ENCODE measurements at places on chromosomes 7 and 10. TPM values are rescaled to one million over a fixed set of nuclear protein-coding genes. Genes with fewer than 3 reads are reported as not detected.

TRPV5 gene
- total RNA-seq: not detected

CPXM2 gene
- 94.5 TPM for total RNA-seq

HACD1 gene
- total RNA-seq: 78.1 TPM

PGAM2 gene
- total RNA-seq: 2.1 TPM

NEBL gene
- 2.1 TPM for total RNA-seq

SEMA3C gene
- total RNA-seq: 214 TPM

GRK5 gene
- 19.8 TPM for total RNA-seq

DNA sequence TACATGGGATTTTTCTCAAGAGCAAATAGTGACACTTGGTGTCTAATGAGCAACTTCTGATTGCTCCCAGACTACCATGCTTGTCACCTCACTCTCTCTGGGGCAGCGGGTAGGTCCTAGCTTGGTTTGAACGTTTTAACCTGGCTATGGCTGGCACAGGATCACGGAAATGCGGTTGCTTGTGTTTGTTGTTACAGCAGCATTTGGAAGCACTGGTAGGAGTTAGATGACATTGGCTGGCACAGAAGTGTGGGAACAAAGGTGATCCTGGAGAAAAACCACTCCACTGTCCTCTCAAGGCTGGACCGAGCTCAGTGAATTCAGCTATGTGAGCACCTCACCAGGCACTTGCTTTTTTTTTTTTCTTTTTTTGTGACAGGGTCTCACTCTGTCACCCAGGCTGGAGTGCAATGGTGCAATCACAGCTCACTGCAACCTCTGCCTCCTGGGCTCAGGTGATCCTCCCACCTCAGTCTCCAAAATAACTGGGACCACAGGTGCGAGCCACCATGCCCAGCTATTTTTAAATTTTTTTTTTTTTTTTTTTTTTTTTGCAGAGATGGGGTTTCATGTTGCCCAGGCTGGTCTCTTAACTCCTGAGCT lies 3.5 kb upstream of the PFKFB3 start:
- DNase-seq: no peak

DNA sequence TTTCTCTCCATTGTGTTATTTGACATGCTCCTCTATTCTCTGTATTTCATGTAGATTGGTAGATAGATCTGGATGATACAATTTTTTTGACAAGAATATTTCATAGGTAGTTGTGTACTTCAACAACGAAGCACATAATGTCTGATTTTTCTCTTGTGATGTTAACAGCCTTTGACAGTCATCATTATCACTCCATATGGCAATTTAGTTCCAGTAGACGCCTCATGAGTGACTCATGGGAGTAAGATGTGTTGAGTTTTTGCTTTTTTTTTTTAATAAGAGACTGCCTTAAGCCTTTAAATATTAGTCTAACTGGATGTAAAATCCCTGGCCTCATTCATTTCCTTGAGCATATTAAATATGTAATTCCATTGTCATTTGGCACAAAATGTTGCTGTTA lies 123.5 kb upstream of the ZNF32 start:
- DNase-seq: no peak

DNA sequence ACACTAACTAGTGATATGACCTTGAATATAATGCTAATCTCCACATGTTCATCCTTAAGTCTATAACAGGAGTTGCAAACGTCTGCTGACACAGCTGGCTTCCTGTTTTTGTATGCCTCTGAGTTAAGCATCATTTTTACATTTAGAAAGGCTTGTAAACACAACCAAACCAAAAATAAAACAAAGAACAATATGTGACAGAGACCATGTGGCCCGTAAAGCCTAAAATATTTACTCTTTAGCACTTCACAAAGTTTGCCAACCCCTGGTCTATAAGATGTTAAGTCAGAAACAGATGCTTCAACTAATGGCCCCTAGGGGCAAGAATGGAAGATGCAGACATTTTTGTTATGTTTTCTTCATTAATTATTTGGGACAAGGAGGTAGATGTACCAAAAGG lies 109.3 kb downstream of the CPEB3 start:
- DNase-seq: no peak

DNA sequence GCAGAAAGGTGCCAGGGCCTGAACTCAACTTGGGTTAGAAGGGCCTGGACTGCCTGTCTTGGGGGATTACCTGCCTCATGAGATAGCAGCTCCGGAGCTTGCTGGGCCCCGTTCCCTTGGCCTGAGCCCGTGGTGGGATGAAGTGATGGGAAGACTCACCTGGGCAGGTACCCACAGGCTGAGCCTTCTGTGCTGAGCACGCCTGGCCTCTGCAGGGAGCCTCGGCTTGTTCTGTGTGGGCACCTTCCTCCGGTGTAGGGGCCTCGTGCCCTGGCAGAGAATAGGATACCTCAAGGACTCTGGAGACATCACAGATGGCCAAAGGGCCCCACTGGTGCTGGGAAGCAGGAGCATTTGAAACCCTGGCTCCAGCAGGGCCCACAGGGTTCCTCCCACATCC lies 4.5 kb downstream of the ZNF467 start:
- no peak for DNase-seq

DNA sequence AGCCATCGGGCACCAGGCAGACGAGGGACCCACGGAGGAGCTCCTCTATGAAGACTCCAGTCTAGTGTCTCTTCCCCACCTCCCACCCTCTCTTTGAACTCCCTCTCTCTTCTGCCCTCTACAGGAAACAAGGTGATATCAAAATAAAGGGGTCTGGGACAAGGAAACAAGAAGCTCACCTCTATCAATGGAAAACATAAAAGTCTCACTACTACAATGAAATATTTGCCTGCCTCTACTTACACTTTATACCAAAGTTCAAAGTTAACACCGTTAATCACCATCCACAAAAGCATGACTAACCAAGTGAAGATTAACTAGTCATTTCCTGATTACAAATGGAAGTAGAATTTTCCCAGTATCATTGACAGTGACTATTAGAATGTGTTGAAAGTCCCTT lies 82.2 kb downstream of the PARD3 start:
- DNase-seq: no peak

GRCh38 chr10:11403116-11403515 lies 208.3 kb downstream of the USP6NL start:
- no peak for DNase-seq

DNA sequence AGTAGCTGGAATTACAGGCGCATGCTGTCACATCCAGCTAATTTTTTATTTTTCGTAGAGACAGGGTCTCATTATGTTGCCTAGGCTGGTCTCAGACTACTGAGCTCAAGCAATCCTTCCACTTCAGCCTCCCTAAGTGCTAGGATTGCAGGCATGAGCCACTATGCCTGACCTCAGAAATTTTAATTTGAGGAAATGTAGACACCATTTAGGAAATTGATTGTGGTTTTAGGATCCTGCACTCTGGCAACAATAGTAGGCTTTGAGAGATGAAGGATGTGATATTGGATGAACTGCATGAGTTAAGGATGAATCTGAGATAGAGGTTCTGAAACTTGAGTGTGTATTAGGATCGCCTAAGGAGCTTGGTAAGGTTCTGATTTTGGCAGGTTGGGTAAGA lies 66.5 kb downstream of the PPP1R9A start:
- no peak for DNase-seq

- DNase-seq: no peak
These were observed 336.2 kb downstream of the PAXIP1 start for GRCh38 chr7:154666768-154667167.

- DNase-seq: no peak
These were observed 6.8 kb downstream of the PRPF18 start for GRCh38 chr10:13593535-13593934.

GRCh38 chr7:4683043-4683883 lies 1.2 kb downstream of the FOXK1 start:
- DNase-seq: peak; percentile 74

DNA sequence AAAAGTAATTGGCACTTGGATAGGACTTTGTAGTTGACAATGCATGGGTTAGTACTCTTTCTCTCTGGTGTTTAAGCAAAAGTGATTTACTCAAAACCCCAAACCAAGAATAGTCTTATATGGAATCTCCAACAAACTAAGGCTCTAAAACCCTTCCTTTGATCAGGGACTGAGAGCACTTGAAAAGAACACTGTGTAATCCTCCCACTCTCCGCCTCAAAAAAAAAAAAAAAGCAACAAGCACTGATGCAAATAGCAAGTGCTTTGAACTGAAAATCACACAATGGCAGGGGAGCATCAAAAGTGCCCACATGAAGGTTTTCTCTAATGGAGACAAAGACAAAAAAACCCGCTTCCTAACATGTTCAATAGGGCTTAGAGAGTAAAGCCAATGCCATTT lies 467.9 kb upstream of the AUTS2 start:
- DNase-seq: no peak

GRCh38 chr10:29295813-29296212 lies 6.9 kb downstream of the LYZL1 start:
- no peak for DNase-seq

DNA sequence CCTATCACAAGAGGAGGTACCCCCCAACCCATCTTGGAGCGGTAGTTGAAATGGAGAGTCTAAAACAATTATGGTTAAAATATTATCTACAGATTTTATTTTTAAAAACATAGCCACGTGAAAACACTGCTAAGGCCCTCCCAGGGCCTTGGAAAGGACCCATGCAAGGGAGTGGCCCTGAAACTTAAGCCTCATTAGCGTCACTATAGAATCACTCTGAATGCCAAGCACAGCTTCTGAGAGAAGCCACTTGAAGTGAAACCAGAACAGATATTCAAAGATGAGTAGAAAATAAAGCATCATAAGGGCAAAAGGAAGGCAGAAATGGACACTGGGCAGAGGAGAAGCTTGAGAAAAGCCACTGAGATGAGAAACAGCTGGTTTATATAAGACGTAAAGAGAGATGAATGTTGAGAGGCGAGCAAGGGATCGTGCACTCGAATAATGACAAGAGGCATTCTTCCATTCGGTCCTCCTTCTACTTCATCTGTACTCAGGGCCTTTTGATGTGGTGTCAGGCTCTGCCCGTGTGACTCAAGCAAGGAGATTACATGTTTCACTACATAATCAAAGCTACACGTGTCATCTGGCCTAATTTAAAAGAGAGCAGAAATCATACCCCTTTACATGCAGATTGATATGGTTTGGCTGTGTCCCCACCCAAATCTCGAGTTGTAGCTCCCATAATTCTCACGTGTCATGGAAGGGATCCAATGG lies 33.4 kb upstream of the SLC39A12 start:
- DNase-seq: no peak

GRCh38 chr10:14371581-14371980 lies 40.9 kb upstream of the FRMD4A start:
- DNase-seq: no peak

GRCh38 chr7:142560166-142560565 lies 189.1 kb upstream of the PRSS1 start:
- DNase-seq: no peak

DNA sequence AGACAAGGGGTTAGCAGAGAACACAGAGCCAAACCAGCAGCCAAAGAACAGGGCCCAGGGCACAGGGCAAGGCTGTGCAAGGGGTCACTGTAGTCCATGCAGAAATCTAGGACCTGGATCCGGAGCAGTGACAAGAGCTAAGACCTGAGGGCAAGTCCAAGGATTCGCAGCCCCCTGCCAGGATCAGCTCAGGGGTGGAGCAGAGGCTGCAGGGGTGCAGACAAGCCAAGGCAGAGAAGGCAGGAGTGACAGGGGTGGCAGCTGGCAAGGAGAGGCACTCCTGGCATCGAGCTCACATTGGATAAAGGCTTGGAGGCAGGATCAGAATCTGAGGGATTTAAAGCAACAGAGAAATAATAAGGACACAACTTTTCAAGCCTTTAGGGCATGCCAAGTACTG lies 80.7 kb upstream of the NANOS1 start:
- no peak for DNase-seq

- DNase-seq: peak; percentile 91
These were observed 20.6 kb upstream of the RHOBTB1 start for GRCh38 chr10:60964257-60965235.

DNA sequence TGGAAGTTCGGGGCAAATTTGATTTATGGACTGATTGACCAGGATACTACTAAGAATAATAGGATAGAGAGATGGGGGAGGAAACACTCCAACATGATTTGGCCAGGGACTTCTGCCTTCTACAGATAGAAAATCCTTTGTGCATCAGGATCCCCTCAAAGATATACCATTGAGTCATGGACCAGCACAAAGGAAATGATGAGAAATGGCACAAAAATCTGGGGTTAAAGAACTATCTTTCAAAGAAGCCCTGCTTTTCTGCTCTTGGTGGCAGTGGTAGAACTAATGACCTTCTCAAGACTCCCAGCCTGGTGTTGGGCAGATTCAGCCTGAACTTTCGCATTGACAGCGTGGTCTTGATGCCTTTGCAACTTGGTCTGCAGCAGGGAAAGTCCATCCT lies 27.6 kb upstream of the LAMB1 start:
- no peak for DNase-seq

DNA sequence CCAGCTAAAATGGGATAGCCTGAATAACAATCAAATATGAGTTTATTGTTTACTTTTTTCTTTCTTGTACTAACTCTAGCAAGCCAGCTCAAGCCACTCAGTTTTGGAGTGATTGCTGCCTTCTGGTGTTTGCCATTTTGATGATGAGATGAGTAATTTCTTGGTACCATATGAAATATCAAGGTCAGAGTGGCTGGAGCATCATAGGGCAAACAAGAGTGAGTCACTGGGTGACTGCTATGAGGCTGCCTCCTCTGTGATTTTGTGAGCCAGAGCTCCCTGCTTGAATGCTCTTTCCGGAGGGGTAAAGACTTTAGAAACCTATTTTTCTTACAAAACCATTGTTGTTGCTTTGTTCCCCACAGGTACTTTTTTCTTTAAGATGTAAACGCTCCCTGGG lies 295.6 kb downstream of the PRKG1 start:
- no peak for DNase-seq

GRCh38 chr7:14021069-14021468 lies 31.6 kb upstream of the ETV1 start:
- DNase-seq: no peak

All from sigmoid colon (tissue), 7 donors.